Fibroblast of skin of back (primary cell): ENCODE measurements at places on chromosomes 12 and 14.

DNA sequence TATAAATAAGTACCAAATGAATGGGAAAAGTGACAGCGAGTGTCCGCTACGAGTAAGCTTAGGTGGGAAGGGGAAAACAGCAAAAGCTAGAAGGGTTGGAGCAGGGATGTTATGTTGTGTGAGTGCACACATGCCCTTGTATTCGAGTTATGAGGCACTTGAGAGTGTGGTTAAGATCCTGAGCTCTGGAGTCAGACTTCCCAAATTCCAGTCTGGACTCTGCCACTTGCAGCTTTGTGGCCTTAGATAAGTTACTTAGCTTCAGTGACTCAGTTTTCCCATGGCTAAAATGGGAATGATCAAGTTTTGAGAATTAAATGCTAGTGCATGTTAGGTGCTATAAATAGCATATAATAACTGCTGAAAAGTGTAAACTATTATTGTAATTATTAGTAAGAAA lies 44.9 kb downstream of the KTN1 start:
- DNase-seq: peak; percentile 26

GRCh38 chr12:128914908-128915563 lies 61.8 kb downstream of the GLT1D1 start:
- DNase-seq: no peak

DNA sequence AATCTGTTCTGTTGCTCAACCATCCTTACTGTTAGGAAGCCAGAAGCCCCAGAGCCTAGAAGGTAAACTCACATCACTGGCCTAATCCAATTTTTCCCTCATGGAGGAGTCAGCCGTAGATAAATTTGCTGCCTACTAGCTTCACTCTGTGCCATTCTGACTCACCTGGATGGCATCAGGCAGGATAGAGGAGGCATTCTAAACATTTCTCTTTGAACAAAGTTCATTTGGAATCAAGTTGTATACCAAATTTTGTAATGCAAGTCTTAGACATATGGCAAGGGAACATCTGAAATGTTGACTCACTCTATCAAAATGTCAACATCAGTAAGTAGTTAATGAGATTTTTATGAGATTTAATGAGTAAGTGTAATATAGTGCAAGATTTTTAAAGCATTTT lies 13.6 kb upstream of the TBC1D30 start:
- DNase-seq: no peak

DNA sequence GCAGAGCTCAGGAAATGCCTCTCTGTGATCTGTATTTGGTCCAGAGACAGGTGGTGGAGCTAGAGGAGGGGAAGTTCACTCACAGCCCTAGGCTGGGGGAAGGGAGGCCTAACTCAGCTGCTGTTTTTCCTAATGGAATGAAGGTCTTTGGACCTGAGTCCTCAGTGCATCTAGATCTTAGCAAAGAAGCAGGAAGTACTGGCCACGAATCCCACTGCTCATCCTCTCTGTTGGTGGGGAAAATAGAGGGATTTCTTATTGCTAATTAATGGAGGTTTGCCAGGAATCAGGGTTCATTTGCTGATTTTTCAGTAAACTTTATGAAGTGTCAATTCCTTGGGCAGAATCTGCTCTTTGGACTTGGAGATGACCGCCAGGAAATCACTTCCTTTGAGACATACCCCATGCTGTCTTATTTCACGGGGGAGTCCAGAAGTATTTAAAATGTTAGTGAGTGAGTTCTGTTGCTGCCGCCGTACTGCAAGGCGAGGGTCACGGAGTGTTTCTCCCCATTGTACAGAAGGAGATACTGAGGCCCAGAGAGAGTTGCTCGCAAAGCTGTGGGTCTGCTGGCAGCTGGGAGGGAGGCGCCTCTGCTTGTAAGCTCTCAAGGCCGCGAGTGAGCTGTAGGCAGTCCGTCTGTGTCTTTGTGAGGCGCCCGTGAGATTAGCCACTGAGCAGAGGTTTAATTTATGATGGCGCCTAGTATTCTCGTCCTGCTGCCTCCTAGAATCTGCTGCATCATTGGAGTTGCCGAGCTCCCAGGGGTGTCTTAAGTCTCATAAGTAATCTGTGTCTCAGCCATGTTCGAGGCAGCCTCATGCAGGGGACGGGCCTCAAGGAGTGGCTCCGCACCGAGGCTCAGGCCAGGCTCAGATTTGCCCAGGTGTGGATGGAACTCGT lies 88.2 kb downstream of the TSPAN9 start:
- no peak for DNase-seq

GRCh38 chr14:37170993-37171392 lies 1.4 kb downstream of the SLC25A21 start:
- DNase-seq: no peak

DNA sequence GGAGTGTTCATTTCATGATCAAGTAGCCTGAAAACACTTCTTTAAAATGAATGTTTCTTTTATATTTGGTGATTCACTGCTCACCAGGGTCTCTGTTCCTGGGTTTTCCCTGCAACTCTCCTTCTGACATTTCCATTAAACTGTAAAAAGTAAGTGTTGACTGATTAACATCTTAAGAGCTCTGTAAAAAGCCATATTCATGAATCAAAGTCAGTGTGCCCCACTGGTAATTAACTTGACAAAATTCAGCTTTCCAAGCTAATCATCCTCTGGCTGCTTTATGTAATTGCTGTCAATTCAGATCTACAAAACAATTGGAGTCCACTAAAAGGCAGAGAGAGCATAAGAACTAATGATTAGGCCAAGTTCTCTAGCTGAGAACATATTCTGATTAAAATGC lies 41.6 kb downstream of the CNTN1 start:
- no peak for DNase-seq

GRCh38 chr12:4289231-4289878 lies 15.8 kb downstream of the CCND2 start:
- no peak for DNase-seq

- DNase-seq: peak; percentile 83
These were observed 907 bp upstream of the EFS start for GRCh38 chr14:23365732-23366425.

DNA sequence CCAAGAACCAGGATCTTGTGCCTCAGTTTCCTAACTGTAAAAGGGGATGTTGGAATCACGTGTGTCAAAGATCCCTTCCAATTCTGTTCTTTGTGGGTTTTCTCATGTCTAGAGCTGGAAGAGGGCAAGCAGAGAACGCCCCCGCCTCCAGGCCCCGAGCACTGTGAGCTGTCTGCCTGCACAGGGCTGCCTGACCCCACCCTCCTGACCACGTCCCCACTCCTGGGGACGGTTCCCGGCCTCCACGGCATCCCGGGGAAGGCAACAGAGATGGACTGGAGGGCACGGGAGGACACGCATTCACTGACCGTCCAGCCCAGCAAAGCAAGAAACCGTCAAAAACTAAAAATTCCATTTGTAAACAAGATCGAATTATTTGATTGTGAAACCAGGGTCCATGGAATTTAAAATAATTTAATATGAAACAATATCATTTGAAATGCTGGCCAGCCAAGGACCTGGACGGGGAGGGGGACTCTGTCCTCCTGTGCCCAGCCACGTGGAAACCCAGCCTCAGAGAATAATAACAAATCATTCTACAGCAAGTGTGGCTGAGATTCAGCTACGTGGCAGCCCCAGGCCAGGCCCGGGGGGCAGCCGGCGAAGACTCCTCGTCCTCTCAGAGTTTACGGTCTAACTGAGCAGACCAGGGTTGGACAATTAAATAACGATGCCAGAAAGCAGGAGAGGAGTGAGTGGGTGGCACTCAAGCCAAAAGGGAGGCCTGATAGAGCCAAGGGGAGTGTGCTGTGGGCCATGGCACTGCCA lies 87.3 kb upstream of the DIO3 start:
- no peak for DNase-seq

GRCh38 chr14:50319293-50319692 lies 7.2 kb downstream of the DMAC2L start:
- DNase-seq: no peak

DNA sequence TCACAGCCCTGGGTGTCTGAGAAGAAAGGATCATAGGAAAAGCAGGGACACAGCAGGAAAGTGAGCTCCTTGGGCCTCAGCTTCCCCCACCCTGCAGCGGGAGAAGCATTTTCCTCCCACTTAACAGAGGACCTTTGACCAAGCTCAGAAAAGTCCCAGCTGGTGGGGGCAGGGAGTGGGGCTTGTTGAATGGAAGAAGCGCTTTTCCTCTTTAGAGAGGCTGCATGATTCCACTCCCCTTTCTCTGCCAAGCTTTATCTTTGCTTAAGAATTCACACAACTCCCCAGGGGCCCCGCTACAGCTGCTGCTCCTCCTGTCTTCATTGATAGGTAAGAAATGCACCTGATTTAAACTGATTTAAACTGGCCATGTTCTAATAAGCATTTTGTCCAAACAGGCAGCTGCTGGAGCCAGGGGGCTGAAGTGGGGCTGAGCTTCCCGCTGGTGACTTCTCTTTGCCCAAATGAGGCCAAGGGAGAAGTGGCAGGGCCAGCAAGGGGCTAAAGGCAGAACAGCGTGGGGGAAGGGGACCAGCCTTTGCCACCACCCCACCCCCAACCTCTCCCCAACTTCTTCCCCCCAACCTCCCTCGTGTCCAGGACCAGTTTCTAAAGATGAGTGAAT lies 1.7 kb upstream of the PAPLN start:
- no peak for DNase-seq
